ENCODE measurements at places on chromosomes 11 and 22.
A peak's percentile ranks its signal among the peaks of the same experiment; 100 is the strongest.

- peak; percentile 6 for DNase-seq
Measured at GRCh38 chr11:2778630-2779498, 79.1 kb upstream of the KCNQ1OT1 start.

GRCh38 chr11:68042219-68043028 is 3.6 kb downstream of the TCIRG1 start:
- no peak for DNase-seq

DNA sequence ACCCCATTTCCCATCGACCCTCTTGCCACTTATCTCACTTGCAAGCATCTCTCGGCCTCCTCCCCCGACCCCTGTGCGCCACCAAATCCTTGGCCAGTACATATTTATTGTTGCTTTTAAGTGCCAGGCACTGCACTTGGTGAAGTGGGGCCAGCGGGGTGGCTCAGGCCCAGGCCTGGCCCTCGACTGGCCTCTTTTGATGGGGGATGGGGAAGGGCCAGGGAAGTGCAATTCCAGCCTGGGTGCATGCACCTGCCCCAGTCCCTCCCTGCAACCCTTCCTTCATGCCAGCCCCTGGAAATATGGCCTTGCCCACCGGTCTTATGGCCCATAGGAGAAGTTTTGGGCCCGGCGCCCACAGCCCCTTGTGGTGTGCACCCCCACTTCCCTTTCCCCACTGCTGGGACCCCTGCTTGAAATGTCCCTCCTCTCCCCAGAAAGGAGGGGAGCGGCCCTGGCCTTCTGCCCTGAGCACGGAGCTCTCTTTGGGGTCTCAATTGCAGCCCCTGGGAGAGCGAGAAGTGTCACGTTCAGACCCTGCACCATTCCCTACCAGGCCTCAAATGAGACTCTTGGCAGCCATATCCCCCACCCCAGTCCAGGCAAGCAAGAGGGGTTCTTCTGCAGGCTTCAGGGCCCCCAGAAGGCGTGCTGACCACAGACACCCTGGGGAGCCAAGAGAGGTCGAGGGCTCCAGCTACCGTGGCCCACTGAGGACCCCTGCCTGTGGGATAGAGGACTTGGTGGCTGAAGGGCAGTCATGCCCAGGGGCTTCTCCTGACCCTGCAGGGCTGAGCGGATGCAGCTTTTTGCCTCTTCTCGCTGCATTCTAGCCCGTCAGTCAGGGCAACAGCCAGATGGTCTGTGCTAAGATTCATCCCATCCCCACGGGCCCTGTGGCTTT is 961 bp downstream of the SUSD2 start:
- no peak for DNase-seq

DNA sequence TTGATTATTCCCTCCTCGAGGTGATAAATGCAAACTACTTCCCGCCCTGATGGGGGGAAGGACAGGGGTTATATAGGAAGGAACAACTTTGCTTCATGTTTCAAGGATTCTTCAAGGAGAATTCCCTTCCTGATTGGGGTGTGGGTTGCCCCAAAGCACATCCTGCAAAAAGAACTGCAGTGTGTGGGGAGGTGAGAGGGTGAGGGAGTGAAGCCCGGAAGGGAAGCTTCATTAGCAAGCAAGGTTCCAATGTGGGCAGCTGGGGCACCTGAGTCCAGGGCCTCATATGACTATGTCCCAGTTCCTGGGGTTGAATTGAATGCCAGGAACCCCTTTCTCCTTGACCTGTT is 326.0 kb downstream of the MN1 start:
- DNase-seq = no peak

DNA sequence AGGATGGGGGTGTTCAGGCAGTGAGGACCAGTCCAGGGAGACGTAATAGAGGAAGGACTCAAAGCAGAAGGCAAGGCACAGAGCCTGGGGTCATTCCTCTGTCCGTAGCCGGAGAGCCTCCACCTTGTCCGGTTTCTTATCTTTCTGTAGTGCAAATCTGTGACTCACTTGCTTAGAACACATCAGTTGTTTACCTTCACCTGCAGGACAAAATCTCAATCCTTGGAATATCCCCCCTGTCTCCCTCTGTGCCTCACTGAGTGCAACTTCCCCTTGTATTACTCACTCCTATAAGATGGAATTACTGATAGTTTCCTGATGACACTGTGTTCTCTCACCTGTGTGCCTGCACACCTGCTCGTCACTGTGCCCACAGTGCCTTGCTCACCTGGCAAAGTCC is 20.4 kb upstream of the TTC12 start:
- no peak for DNase-seq

GRCh38 chr11:72646472-72646871 is 27.8 kb downstream of the PDE2A start:
- DNase-seq = no peak

GRCh38 chr11:108975641-108976071 is 310.8 kb downstream of the DDX10 start:
- DNase-seq = no peak

GRCh38 chr22:31097941-31098631 is 9.3 kb downstream of the SELENOM start:
- no peak for DNase-seq

DNA sequence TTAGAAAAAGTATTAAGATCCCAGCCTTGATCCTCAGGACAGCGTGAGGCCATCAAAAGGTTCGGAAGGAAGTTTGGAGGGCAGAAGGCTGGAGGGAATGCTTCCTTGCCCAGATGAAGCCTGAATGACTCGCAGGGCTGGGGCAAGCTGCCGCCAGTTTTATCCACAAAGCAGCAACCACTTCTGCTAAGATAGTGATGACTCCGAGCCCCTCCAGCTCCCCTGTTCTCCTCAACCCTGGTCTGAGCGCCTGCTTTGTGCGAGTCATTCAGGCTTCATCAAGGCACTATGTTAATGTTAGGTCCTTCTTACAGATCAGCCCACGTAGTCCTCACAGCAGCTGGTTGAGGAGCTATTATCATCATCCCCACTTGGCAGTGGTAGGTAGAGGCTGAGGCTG is 158.8 kb downstream of the COMMD9 start:
- no peak for DNase-seq

GRCh38 chr11:123302751-123303195 is 107.7 kb upstream of the CLMP start:
- no peak for DNase-seq

DNA sequence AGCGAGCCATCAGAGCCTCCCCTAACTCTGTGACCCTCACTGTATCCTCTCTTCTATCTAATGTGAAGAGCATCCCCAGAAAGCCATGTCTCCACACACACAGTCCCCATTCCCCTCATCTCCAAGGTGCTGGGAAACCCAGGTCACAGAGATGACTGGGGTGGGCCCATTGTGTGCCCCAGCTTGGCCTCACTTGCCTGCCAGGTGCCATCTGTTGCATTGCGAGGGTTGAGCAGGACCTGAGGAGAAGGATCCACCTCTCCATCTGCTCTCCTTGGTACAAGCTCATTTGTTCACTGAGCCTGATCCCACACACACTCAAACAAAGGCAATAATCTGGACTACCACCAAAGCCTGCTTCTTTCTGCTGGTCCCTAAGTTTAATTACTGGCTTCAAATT is 118.8 kb downstream of the SPATA19 start:
- no peak for DNase-seq

DNA sequence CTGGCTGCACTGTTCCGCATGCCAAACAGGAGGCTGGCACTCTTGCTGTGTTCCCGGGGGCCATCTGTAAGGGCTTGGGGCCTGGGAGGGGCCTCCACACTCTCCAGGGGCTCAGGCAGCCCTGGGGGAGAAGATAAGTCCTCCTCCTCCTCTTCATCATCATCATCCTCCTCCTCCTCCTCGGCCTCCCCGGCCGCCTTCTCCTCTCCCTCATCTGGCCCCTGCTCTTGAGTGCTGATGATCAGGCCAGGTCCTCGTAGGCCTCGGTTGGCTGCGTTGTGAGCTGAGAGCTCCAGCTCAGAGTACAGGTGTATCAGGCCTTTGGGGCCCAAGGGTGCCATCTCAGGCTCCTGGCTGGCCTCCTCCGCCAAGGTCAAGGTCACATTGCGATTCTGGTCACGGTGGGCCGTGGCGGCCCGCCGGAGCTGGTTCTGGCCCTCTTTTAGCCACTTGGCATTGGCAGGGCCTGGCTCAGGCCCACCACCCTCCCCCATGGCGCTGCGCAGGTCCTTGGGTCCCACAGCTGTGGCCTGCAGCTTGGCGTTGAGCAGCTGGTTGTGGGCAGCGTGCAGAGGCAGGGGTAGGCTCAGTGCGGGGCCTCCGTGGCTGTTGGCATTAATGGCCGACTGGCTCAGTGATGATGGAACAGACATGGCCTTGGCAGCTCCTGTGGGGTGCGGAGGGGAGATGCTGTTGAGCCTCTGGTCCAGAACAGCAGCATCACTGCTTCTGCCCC is 8.0 kb downstream of the APBB1 start:
- DNase-seq = no peak

GRCh38 chr11:108027057-108027456 is 18.4 kb downstream of the CUL5 start:
- DNase-seq = peak; percentile 4

GRCh38 chr11:17606233-17607082 is 59.4 kb downstream of the OTOG start:
- no peak for DNase-seq

- peak; percentile 23 for DNase-seq
Measured at GRCh38 chr11:16169541-16169940, 186.8 kb downstream of the SOX6 start.

DNA sequence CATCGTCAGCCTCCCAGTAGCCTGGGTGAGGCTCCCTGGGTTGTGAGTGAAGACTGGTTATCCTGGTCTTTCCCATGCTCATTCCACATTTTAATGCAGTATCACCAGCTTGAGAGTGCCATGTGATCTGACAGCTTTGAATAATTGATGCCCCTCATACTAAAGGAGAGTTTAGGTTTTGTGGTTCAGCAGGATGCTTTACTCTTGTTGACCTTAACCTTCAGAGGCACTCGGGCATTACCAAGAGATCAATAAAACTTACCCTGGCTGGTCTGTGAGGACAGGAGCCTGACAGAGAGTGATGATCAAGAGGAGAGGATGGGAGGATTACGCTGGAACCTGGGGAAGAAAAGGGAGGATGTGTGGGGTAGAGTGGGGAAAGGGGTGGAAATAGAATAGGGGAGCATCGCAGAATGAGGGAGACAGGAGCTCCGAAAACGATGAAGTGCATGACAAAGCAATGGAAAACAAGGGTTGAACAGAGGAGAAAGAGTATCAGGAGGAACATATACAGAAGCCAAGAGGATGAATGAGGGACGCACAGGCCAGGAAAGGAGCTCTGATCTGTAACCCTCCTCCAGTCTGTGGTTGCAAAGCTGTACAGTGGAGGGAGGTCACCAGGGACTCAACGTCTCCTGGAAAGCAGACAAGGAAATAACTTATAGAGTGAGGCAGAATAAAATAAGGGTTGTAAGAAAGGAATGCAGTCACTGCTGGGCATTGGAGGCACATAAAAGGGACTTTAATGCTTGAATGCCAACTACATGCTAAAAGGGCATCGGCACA is 594.5 kb downstream of the NTM start:
- DNase-seq = no peak

GRCh38 chr11:77122576-77123212 is 5.4 kb upstream of the MYO7A start:
- DNase-seq = no peak

- peak; percentile 15 for DNase-seq
Measured at GRCh38 chr11:16078936-16079335, 277.4 kb downstream of the SOX6 start.

GRCh38 chr11:118629761-118630661 is 22.6 kb downstream of the PHLDB1 start:
- DNase-seq = no peak

DNA sequence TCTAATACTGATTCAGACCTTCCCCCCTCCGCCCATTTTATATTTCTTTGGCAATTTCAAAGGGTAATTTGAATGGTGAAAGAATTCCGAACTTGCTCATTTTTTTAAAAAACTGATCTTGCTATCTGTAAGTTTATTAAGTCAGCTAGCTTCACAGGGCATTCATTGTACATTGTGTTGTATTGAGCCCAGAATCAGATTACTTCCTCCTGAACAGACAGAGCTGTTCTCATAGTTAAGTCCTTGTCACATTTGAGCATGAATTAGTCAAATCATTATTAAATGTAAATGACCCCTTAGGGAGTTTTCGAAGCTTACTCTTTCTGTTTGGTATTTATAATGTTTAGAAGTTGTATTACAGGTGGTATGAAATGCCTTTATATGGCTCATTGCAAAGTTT is 34.4 kb downstream of the CYP2R1 start:
- DNase-seq = peak; percentile 20

DNA sequence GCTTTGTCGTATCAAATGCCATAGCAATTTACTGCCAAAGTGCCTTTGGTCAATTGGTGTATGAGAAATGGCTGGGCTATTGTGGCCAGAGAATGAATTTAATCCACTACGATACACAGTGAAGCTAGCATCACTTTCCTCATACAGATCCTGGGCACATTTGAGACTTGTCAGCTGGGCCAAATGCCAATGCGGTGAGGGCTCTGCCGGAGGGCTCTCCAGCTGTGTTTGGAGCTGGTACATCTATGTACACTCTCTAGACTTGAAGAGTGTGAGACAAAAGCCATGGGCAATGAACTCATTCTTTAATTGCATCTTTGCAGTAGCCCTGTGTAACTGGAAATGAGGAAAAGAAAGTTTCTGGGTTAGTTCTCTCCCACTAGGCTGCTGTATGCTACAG is 1052.9 kb downstream of the NTM start:
- no peak for DNase-seq

GRCh38 chr11:66289548-66290329 is 796 bp upstream of the YIF1A start:
- no peak for DNase-seq

- no peak for DNase-seq
Measured at GRCh38 chr11:44467413-44467812, 98.0 kb upstream of the CD82 start.

- DNase-seq = no peak
Measured at GRCh38 chr11:12815931-12816494, 141.8 kb downstream of the TEAD1 start.

- no peak for DNase-seq
Measured at GRCh38 chr11:115244758-115245157, 259.5 kb downstream of the CADM1 start.

DNA sequence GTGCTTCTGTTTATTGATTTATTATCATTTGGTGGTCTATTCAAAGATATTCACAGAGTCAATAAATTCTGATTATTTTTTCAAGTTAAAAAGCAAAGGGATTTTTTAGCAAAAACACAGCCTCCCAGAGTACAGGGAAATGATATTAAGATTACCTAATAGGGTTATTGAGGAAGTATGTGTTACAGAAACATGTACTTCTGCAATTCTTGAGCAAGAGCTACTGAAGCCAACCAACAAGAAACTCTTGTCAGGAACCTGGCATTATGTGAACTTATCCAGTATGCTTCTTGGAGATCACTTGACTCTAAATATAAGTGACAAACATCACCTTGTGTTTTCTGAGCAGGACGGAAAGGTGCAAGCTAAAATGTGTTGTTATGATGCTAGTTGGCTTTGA is 42.0 kb upstream of the CARD18 start:
- DNase-seq = no peak

All from SK-MEL-5 (cell line).